ENCODE measurements at places on chromosomes 5 and 9. TPM values are rescaled to one million over a fixed set of nuclear protein-coding genes. Genes with fewer than 3 reads are reported as not detected.

GRCh38 chr5:172303572-172304335 lies 20.2 kb upstream of the UBTD2 start:
- DNase-seq, result no peak

- no peak for DNase-seq
These were observed 52.6 kb downstream of the NDUFS4 start for GRCh38 chr5:53613061-53613460.

DNA sequence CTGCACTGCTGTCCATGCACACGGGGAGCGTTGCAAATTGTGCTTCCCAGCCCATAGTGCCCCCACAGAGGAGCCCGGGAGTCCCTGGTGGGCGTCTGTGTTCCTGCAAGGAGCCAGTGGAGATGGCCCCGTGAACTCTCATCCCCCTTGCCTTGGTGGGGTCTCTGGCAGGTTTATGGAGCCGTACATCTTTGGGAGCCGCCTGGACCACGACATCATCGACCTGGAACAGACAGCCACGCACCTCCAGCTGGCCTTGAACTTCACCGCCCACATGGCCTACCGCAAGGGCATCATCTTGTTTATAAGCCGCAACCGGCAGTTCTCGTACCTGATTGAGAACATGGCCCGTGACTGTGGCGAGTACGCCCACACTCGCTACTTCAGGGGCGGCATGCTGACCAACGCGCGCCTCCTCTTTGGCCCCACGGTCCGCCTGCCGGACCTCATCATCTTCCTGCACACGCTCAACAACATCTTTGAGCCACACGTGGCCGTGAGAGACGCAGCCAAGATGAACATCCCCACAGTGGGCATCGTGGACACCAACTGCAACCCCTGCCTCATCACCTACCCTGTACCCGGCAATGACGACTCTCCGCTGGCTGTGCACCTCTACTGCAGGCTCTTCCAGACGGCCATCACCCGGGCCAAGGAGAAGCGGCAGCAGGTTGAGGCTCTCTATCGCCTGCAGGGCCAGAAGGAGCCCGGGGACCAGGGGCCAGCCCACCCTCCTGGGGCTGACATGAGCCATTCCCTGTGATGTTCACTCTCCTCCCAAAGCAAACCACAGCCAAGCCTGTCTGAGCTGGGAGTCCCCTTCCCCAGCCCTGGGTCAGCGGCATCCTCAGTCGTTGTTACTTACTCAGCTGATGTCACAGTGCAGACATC lies 3.1 kb downstream of the MRPS2 start:
- no peak for DNase-seq

- no peak for DNase-seq
These were observed 118.0 kb upstream of the ICE1 start for GRCh38 chr5:5304361-5305020.

DNA sequence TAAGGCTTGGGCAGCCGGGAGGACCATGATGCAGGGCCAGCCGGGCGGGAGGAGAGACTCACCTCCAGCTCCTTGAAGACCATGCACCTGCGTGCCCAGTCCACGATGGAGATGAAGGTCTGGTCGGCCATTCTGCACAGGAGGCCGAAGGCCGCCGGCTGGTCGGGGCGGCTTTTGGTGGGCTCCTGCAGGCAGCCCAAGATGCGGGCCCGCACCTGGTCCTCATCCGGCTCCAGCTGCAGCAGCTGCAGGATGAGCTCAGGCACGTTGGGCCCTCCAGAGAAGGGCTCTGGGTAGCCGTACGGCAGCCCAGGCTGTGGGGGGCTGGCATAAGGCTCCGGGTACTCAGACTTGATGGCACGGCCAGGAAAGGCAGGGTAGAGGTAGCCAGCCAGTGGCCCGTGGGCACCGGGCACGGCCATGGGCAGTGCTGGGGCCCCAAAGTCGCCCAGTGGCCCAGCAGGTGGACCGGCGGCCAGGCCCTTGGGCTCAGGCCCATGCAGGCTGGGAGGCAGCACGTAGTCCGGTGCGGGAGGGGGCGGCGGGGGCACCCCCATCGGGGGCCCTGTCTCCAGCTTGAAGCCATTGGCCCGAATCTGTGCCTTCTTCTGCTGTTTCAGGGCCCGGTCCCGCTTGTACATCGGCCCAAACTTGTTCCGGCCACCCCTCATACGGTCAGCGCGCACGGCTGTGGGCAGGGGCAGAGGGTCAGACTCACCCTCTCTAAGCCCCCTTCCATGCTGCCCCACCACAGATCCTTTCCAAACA lies 7.0 kb downstream of the NR5A1 start:
- DNase-seq, result no peak

DNA sequence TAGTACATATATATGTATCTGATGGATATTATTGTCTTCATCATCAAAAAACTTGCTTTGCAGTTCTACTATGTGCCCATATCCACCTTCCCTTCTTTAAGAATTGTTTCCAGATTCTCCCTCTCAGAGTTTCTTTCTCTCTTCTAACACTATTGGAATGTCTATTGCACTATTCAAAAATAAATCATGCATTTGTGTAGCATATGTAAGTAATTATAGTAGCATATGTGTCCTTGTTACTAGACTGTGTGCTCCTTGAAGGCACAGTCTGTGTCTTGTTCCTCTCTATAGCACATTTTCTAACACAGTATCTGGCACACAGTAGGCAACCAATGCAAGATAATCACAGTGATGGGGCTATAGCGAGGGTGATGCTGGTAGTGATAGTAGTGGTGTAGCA lies 43.4 kb upstream of the TRIM32 start:
- no peak for DNase-seq

- no peak for DNase-seq
These were observed 115.9 kb downstream of the ACTBL2 start for GRCh38 chr5:57366744-57367143.

- no peak for DNase-seq
These were observed 69.5 kb downstream of the GRIA1 start for GRCh38 chr5:153559926-153560325.

DNA sequence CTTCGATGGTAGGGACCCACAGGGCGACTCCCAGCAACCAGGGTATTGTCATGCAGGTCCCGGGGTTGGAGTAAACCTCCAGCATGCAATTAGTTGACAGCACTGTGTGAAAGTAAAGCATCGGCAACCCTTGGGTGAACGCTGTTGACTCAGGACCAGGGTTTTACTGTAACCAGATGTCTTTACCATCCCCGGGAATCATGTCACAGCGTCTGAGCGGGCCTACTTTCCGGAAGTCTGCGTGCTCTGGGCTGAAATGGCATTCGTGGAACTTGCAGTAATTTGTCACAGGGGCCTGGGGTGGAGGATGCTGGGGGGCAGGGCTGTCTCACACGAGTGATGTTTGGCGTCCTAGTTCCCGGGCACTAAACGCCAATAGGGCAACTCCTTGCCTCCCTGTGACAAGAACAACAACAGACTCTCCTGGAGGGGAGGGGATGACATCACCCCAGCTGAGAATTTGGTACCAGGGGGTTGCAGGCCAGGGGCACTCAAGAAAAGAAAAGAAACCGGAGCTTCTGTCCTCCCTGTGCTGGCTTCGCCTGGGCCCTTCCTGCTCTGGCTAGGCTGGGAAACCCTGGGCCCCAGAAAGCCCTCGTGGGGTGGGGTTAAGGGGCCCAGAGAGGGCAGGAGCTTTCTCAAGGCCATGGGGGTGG lies 10.1 kb upstream of the UBAC1 start:
- DNase-seq, result no peak

- DNase-seq, result no peak
These were observed 93.7 kb upstream of the DAP start for GRCh38 chr5:10854506-10855277.

The SOHLH1 gene
- not detected for total RNA-seq

The PCDHA3 gene
- not detected for total RNA-seq

The RORB gene
- total RNA-seq, result 0.26 TPM

The NRARP gene
- total RNA-seq, result 22.8 TPM

The SLC36A2 gene
- total RNA-seq, result 0.07 TPM
